ENCODE measurements at places on chromosomes 13 and 19. TPM values are rescaled to one million over a fixed set of nuclear protein-coding genes. Genes with fewer than 3 reads are reported as not detected.

ZNF805 gene
- total RNA-seq, result 17.9 TPM

DNA sequence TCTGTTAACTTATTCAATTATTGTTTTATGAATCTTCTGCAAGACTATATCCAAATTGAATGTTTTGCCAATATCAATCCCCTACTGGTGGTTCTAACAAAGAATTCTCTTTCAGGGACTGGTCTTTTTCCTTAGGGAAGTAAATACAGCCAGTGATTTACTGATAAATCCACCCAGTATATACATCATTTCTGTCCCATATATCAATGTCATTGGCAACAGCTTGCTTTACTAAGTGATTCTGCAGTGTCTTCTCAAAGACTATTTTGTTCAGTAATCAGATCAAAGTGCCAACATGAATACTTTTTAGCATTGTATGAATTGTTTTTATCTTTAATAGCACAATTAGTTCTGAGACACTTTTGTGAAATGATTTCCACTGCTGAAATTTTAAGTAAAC, 114.0 kb upstream of the OBI1 start:
- DNase-seq, result no peak

DNA sequence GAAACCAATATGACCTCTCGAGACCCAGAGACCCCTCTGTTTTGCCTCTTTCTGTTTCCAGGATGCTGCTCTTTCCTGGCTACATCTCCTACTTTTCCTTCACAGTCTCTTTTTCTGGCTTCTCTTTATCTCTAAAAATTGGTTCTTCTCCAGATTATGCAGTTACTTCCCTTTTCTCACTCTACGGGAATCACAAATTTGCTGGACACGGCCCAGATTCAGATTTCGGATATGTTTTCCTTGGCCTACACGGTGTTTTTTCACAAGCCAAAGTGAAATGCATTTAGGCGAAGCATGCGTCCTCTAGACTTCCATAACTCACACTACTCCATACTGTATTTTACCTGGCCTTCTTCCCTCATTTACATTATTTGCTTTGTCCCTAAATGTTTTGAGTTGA, 214.7 kb upstream of the MIR17HG start:
- DNase-seq, result no peak

DNA sequence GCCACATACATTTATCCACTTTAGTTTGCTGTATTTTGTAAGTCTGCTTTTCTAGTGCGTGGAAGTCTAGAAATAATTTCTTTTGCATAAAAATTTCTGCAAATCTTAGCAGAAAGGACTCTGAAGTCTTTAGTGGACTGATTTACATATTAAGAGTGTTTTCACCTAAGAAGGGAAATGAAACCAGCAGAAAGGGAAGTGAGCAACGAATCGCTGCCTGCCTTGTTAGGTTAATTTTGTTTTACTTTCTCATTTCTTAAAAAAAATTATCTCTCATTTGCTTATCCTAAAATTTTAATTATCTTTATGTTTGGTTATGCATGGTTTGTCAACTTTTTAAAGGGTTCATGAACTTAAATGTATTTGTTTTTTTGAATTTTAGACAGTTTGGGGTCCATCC, 767 bp upstream of the GPR18 start:
- no peak for DNase-seq

KLC3 gene
- total RNA-seq, result 6.5 TPM

ADPRHL1 gene
- total RNA-seq, result 1.4 TPM

DNA sequence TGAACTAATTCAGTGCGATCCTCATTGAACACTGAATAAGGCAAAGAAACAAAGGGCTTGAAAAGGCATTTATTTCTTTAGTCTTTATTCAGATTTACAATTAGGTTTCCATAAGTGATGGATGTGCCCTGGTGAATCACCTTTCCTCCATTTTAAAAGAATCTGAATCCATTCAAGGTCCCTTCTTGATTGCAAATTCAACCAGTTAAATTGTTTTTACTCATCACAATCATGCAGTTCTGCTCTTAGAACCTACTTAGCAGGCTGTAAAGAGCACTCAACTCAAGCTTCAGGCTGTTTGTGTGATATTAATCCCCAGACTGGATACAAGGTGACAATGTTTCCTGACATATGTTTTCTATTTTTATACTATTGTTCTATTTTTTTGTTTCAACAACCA, 321.0 kb downstream of the TBC1D4 start:
- DNase-seq, result no peak

- no peak for DNase-seq
Observed at GRCh38 chr19:21574607-21575006, 69.2 kb downstream of the ZNF429 start.

KIR2DL4 gene
- total RNA-seq, result not detected

DNA sequence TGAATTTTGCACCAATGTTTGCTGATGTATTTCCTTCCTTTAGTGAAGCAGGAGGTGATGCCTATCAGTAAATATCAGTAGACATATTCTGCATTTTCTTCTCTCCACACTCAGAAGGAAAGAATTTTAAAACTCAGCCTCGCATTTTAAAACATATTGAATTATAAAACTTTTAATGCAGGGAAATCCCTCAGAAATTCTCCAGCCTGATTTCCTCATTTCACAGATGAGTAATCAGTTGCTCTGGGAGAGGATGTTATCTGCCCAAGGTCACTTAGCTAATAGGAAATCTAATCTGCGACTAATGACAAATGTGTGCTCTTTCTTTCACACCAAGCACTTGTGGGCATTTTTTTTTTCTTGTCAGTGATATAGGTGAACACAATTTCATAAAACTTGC, 320.6 kb downstream of the ITGBL1 start:
- DNase-seq, result no peak

DNA sequence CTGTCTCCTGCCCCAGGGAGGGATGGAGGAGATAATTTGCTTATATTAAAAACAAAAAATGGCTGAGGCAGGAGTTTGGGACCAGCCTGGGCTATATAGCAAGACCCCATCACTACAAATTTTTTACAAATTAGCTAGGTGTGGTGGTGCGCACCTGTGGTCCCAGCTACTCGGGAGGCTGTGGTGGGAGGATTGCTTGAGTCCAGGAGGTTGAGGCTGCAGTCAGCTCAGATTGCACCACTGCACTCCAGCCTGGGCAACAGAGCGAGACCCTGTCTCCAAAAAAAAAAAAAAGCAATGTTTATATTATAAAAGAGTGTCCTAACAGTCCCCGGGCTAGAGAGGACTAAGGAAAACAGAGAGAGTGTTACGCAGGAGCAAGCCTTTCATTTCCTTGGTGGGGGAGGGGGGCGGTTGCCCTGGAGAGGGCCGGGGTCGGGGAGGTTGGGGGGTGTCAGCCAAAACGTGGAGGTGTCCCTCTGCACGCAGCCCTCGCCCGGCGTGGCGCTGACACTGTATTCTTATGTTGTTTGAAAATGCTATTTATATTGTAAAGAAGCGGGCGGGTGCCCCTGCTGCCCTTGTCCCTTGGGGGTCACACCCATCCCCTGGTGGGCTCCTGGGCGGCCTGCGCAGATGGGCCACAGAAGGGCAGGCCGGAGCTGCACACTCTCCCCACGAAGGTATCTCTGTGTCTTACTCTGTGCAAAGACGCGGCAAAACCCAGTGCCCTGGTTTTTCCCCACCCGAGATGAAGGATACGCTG, 184.0 kb downstream of the KDM4B start:
- DNase-seq, result no peak

- DNase-seq, result no peak
Observed at GRCh38 chr19:50977626-50978025, 6.1 kb downstream of the KLK7 start.

DNA sequence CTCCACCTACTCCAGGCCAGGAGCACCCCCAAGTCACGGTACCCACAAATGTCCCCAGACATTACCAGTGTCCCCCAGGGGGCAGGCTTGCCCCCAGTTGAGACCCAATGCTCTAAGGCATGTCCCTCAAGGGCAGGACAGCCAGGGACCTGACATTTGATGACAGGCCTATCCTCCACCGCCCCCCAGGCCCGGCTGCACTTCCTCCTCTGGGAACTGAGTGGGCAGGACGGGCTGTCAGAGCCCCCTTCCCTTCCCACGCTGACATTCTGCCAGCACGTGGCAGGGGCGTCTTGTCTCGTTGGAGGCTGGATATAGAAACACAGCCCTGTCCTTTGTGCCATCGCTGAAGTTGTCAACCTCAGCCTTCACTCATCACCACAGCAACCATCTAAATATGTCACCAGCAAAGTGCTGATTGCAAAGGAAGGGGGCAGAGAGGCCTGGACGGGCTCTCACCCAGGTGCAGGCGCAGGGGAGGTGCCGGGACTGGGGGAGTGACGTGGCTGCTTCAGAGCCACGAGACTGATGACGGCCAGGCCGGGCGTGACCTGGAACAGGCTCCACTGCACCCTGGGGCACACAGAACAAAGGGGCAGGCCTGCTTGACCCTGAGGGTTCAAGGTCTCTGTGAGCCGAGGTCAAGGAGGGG, 38.4 kb downstream of the GNG7 start:
- DNase-seq, result no peak

ARHGAP45 gene
- 40.9 TPM for total RNA-seq

- no peak for DNase-seq
Observed at GRCh38 chr13:106523576-106523975, 11.9 kb downstream of the EFNB2 start.

GRCh38 chr13:113297370-113298042, 467 bp downstream of the LAMP1 start:
- DNase-seq, result no peak

Data from WTC11 (cell line).